BJ (cell line): ENCODE measurements at places on chromosomes 2 and 18.

- DNase-seq = peak; percentile 46
Measured at GRCh38 chr2:128535953-128536352, 217.3 kb upstream of the HS6ST1 start.

- DNase-seq = no peak
Measured at GRCh38 chr2:188977317-188977716, 3.1 kb downstream of the COL3A1 start.

GRCh38 chr2:118731413-118731812 lies 116.0 kb downstream of the EN1 start:
- no peak for DNase-seq

DNA sequence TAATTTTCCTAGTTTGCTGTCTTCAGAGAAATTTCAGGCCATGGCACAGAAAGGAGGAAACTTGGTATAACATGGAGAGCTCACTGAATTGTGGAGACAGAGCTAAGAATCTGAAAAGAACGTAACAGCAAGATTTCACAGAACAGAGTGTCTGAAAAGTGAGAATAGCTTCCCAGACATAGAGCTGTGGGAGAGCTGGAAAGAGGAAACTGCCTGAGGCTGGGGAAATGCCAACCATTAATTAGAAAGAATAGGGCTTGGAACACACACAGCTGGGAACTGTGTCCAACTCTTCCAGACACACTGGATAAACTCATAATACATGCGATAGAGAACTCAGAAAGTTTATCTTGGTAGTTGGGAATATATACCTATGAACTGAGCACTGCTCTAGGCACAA lies 51.6 kb upstream of the KYNU start:
- DNase-seq = no peak

- no peak for DNase-seq
Measured at GRCh38 chr18:66676699-66677098, 72.8 kb upstream of the CDH19 start.

GRCh38 chr2:232042911-232043574 lies 81.5 kb downstream of the DIS3L2 start:
- DNase-seq = peak; percentile 11

DNA sequence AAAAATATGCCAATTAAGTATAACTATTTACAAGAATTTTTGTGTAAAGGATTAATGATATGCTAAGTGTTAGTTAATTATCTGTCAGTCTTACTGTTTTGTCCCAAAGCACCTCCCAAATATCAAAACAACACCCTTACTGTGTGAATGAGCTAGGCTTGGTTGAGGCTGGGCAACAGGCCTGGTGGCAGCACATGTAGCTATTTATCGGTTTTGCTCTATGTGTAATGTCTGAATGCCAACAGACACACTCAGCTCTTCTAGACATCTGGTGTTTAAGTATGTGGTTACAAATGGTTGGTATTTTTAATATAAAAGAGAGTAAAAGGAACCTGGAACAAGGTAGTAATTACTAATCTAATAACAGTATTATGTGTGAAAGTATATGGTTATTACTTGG lies 175.3 kb downstream of the RAB3GAP1 start:
- peak; percentile 26 for DNase-seq

DNA sequence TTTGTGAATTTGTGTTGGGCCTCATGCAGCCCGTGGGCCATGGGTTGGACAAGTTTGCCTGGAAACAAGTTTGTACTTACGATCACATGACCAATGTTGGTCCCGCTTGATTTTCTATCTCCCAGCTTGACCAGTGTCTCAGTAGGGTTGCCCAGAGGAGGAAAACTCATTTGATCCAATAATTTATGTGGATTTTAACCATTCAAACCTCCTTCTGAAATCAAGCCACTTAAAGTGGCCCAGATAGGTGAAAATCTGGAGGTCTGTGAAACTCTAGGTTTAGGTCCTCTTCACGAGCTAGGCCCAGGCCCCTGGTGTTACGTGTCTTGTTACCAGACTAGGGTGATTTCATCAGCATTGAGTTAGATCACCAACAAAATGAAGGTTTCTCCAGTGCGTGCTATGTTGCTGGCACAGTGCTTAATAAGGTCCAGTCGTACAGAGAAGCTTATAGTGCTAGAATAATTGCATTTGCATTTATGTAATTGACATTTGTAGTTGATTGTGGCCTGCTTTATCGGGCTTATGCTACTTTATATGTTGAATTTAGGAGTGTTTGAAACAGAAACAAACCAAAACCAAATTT lies 4.4 kb downstream of the ACTR2 start:
- DNase-seq = no peak
